Activated CD4-positive, alpha-beta T cell treated with anti-CD3 and anti-CD28 coated beads, Interleukin-2, amount 50 U/mL, for 1 hour (primary cell): ENCODE measurements at places on chromosomes 12 and 14.

DNA sequence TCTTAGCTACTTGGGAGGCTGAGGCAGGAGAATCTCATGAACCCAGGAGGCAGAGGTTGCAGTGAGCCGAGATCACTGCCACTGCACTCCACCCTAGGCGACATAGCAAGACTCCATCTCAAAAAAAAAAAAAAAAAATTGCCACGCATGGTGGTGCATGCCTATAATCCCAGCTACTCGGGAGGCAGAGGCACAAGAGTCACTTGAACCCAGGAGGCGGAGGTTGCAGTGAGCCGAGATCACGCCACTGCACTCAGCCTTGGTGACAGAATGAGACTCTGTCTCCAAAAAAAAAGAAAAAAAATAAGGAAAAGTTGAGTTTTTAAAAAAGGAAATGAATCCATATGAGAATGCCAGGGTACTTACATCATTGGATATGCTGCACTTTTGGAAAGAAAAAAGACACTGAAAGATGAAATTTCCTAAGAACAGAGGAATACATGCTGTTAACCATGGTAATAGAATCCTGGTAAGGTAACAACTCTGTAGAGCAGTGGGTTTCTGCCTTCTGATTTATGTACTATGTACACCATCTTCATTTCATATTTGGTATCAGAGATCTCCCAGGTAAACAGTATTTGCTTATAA lies 222.7 kb downstream of the ERC1 start:
- DNase-seq: no peak

DNA sequence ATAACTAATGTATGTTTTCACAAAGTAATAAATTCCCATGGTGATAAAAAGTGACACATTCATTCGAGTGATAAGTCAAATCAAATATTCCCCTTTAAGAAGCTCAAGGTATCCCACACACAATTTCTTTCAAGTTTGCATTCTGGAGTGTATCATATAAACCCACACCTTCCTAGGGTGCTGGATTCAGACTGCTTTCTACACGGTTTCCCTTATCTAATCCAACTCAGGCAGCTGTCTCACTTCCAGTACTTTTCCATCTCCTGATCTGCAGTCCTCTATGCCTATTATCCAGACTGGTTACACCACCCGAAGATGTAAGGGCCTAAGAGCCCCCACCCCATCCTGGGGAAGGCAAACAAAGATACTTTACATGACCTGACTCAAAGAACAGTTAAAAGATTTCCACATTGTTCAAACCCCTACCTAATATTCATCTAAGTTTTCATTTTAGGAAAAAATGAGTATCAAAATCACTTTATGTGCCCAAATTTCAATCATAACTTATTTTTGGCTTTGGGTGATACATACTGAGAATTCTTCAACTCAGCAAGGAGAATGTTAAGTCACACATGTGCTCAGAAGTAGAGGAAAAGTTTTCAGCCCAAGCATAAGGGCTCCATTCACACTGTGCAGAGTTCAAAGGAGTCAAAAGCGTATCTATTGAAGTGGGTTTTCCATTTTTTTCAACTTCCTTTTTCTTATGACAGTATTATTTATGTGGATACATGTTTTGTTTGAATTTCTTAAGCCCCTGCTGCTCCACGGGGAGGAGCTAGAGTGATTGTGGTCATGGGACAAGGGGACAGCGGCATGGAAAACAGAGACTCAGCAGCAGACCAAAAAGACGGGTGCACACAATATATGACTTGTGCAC lies 41.8 kb downstream of the CORO1C start:
- DNase-seq: peak; percentile 17

- DNase-seq: no peak
Measured at GRCh38 chr12:53977596-53978445, 3.1 kb upstream of the HOTAIR start.

- DNase-seq: peak; percentile 69
Measured at GRCh38 chr12:31959701-31960391, 631 bp downstream of the RESF1 start.

DNA sequence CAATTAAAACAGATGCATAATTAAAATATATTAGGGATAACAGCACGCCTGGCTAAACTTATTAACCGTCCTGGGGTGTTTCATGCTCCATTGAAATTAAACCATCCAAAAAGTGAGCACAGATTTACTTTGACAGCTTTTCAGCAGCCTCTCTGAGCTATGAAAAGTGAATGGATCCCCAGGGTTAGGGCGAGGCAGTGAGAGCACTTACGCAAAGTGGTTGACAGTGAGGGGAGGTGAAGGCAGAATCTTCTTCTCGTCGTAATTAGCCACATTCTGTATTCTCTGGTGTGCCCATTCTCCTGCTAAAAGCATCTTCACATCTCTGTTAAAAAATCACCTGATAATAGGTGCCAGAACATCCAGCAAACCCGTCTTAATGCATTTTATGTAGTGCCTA lies 1.9 kb downstream of the TMTC2 start:
- DNase-seq: no peak

DNA sequence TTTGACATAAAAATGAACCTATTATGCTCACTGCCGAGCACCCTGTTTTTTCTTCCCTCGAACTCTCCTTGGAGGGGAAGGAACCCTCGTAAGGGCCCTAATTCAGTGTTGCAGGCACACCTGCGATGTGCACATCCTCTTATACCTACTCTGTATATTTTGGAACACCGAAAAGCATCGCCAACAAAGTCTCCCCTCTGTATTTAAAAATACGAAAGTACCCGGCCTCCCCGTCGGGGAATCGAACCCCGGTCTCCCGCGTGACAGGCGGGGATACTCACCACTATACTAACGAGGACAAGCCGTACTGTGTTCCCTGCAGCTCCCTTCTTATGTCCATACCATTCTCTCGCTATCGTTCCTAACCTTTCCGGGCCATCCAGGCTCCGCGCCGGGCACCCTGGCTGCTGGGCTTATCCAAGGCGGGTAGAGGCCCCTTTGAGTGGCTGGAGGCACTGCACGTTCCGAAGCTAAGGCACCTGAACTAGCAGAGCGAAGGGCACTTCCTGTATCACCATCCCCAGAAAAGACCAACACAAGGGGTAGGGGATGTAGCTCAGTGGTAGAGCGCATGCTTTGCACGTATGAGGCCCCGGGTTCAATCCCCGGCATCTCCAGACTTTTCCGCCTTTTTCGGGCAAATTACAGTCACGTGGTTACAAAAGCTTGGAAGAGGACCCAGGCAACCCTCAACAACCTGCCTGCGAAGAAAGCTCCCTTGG lies 25.1 kb upstream of the UBC start:
- peak; percentile 85 for DNase-seq

GRCh38 chr12:110744151-110744571 lies 1.5 kb upstream of the PPP1CC start:
- no peak for DNase-seq

- no peak for DNase-seq
Measured at GRCh38 chr14:73567951-73568885, 795 bp upstream of the ACOT2 start.

DNA sequence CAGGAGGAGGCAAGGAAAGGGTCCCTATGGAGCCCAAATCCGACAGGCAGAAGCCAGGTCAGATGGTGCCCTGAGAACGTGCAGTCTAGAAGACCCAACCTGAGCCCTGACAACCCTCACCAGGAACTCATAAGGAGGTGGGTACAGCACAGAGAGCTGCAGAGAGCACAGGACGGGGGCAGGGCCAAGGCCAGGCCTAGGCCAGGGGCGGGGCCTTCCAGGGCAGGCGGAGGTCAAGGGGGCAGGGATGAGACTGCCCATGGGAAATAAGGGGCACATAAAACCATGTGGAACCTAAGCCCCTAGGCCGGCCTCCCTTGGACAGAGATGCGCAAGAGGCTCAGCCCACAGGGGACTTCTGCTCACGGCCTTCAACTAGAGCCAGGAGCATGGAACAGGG lies 45.1 kb downstream of the SSH1 start:
- DNase-seq: no peak
